ENCODE measurements at places on chromosomes 12 and 14.

DNA sequence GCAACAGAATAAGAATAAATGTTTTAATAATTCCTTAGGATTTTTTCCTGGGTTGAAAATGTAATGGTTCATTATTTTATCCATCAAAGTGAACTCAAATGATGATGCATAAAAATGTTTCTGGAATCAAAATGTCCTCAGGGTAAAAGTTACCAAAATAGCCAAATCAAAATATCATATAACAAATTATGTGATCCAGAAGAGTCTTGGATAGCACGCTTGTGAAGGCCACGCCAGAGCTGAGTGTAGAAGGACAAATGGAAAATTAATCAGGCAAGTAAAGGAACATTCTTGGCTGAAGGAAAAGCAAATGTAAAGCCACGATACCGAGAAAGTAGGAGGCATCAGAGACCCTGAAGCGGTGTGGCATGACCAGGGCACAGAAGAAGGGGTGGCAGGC, 169.2 kb downstream of the CAPZA3 start:
- DNase-seq: no peak

DNA sequence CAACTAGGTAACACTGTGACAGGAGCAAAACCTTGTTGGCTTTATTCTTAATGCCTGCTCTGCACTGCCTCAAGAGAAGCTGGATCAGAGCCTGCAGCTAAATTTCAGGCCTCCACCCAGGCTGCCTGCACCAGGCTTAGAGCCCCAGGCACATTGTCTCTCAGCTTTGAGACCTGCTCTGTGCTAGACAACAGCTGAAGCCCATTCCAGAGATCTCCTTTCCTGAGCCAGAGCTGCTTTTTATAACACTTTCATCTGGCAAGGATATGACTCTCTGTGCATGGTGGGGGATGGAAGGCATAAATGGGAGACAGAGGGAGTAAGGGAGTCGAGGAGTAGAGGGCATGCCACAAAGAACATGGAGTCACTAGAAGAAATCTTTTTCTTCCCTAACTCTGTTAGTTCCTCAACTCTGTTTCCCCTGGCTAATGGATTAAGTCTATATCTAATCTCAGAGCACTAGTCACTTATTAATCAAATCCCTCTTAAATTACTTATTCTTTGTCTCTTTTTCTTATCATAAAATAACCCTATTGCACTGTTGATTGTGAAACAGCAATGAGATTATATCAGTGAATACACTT, 27.1 kb upstream of the LUM start:
- no peak for DNase-seq

DNA sequence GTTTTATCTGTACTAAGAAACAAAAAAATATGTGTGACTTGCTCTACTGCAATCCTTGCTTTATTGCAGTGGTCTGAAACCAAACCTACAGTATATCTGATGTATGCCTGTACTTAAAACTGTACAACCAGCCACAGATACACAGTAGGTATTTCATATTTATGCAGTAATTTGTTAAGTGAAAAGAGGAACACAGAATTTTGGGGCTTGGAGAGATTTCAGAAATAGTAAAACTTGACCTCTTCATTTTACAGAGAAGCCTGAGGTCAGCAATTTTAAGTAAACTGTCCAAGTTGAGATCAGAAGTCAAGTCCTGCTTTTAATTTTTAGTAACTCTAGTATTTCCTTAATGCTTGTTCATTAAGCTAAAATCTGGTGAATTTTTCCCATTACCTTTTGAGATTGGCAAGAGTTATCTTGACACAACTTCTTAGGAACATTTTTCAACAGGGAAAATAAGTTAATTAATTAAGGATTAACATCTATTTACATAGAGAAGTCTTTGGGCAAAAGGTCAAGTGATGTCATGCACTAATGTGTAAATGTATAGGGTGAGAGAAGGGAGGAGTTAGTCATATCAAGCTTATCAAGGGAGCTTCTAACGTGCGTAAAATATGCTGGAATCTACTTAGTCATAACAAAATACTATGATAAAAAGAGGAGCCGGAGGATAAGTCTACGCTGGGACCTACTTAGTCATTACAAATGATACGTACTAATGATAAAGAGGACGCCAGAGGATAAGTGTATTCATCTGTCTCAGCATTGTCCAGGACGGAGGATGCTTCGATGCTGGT, 66.0 kb upstream of the GTF2A1 start:
- no peak for DNase-seq

DNA sequence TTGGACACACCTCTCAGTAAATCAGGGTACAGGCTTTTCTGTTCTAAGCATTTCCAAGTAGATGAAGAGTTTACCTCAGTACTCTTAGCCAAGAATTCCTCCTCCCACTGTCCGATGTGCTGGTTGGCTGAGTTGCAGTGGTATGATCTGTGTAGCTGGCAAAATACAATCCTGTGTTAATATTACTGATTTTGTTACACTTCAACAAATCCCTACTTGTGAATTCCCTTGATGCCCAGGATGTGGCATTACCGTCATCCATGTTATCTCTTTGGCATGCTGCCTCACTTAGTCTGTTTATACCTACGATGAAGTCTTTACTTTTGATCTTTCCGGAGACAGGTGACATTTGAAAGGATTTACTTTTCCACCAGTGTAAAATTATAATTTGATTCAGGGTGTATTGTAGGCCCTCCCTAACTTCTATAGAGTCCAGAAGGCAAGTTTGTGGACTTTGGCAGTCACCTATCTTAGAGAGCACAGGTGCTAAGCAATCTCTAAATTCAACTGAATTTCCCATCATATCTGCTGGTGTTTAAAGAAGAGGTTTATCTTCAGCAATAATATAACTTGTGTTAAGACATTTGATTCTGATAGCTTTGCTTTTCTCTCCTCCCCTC, 10.1 kb downstream of the CCDC196 start:
- DNase-seq: no peak

DNA sequence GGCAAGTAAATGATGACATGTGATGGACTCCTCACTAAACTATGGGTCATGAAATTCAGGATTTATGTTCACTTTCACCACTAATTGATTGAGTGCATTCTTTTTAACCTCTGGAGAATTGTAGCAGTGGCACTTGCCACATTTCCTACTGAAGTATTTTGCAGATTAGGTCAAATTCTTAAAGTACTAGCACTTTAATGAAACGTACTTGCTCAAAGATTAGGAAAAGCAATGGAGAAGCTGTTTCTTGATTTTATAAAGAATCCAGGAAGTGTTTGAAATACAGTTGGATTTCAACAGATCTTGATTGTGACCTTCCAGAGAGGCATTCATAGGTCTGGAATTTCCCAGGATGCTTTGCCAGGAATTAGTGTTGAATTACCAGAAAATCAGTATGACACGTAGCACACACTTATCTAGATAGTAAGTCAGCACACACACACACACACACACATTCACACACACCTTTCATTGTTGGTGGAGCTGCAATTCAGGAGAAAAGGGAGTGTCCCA, 162.6 kb downstream of the MYRFL start:
- no peak for DNase-seq

- no peak for DNase-seq
Observed at GRCh38 chr12:28988325-28988704, 160.8 kb upstream of the FAR2 start.

DNA sequence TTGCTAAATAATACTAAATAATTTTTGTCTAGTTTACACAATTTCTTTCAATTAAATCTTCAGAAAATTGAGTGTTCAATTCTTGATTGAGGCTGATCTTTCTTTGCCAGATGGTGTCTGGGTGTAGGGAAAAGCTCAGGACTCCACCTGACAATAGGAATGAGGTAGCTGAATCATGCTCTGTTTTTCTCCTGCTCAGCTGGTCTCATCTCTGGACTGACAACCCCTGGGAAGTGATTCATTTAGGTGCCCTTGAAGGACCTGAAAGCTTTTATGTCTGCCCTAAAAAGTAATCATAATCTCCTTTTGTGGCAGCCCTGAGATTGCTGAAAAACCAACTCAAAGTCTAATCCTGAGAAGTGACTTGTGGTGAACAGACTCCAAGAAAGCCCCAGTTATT, 255.4 kb downstream of the ETNK1 start:
- DNase-seq: no peak

DNA sequence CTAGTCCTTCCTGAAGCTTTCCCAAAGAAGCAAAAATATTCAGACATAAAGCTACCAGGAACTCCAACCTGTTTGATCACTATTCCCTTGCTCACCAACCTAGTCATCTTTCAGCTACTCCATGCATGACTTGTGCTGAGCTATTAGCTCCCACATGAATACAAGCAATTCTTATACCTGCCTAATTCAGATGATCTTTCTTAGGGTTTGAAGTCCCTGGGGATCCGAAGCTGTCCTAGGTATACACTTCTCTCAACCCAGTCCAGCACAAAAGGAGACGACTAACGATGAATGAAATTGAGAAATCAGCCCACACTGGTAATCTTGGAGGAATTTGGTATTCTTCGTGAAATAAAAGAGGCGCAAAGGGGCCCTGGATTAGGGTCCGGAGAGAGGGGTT, 631 bp upstream of the PTGR2 start:
- no peak for DNase-seq

GRCh38 chr14:38973083-38973700, 129.8 kb downstream of the SEC23A start:
- DNase-seq: no peak

DNA sequence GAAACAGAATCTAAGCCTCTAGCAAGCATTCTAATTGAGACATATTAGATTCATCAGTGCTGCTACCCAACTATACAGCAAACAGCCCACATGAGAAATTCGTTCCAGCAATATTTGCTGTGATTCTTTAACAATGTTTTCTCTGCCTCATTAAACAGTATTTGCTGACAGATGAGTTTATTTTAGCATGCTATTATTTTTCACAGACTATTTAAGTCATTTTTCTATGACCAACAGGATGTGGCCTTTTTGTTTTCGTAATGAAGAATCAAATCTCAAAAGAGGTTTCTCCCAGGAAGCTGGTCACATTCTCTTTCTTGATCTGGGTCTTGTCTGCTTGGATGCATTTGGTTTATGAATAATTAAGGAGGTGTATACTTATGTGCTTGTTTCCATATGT, 23.2 kb upstream of the SERPINA12 start:
- DNase-seq: no peak

GRCh38 chr12:64189530-64189929, 32.6 kb downstream of the KICS2 start:
- no peak for DNase-seq
